Uterine smooth muscle cell (primary cell): ENCODE measurements at places on chromosomes 16 and 17. TPM values are rescaled to one million over a fixed set of nuclear protein-coding genes. Genes with fewer than 3 reads are reported as not detected.

Gene EFCAB5
- total RNA-seq, result 0.22 and 0.37 TPM in 2 replicates

Gene ITGB4
- under 0.01 and 0.62 TPM in 2 replicates for total RNA-seq

Gene CSF3
- total RNA-seq, result 0.25 and 1.4 TPM in 2 replicates

Gene KLHL11
- 34.4 and 35.9 TPM in 2 replicates for total RNA-seq

Gene SLC16A6
- total RNA-seq, result 3.1 and 10.6 TPM in 2 replicates

Gene SDR42E2
- not detected in 2 replicates for total RNA-seq

Gene SEC14L5
- total RNA-seq, result under 0.01 TPM in 1 of 2 replicates, not detected in the other

Gene MPO
- total RNA-seq, result not detected in 2 replicates

Gene CLDN7
- total RNA-seq, result 2.1 and 4.5 TPM in 2 replicates

Gene KRT14
- total RNA-seq, result not detected in 2 replicates

Gene MYH2
- total RNA-seq, result under 0.01 and 0.12 TPM in 2 replicates

Gene TLCD2
- 2.3 and 4.6 TPM in 2 replicates for total RNA-seq

Gene ZFP3
- 1.7 and 2.9 TPM in 2 replicates for total RNA-seq

Gene HCRT
- total RNA-seq, result not detected in 2 replicates

Gene IGSF6
- total RNA-seq, result under 0.01 TPM in 1 of 2 replicates, not detected in the other

Gene CD300A
- not detected in 2 replicates for total RNA-seq

Gene CDR2
- 58.4 and 67.0 TPM in 2 replicates for total RNA-seq
